ENCODE measurements at places on chromosomes 2 and 18.

DNA sequence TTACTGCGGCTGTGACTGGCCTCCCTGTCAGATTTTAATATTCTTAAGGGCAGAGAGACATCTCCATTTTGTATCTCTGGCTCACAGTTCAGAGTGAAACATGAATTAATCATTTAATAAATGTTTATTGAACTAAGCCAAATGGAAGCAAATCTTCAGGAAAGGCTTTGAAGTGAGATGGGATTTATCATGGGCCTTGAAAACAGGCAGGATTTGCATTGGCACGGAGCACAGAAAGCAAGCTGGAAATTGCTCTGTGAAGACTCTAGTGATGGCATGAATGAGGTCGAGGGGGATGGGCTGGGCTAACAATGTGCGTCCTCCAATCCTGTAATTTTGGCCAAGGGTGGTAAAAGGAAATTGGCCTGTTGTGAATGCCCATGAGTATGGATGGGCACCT, 369.8 kb upstream of the SOX11 start:
- H3K36me3 ChIP-seq: no peaks in the 10 kb centered on the region
- DNase-seq: no peak
- no peaks in the 10 kb centered on the region for H3K4me1 ChIP-seq
- H3K27ac ChIP-seq: no peak overlapping the region

DNA sequence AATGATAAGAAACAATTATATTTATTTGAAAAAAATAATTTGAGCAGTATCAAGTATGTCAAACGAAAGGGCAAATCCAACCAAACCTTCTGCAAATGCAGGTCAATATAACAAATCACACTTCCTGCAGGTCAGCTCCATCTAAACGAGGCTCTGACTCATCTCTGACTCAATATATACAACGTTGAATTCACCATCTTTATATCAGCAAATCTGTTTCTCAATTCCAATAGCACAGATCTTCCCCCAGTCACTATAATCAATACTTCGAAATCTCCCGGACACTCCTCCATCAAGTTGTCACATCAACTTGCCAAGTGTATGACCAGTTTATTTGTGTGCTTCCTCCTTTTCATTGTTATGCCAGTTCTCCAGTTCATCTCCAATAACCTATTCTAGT, 388.9 kb downstream of the ZEB2 start:
- H3K27me3 ChIP-seq: no peaks in the 10 kb centered on the region
- H3K27ac ChIP-seq: no peak overlapping the region
- no peak for DNase-seq
- H3K36me3 ChIP-seq: no peaks in the 10 kb centered on the region
- no peak overlapping the region for H3K4me3 ChIP-seq

DNA sequence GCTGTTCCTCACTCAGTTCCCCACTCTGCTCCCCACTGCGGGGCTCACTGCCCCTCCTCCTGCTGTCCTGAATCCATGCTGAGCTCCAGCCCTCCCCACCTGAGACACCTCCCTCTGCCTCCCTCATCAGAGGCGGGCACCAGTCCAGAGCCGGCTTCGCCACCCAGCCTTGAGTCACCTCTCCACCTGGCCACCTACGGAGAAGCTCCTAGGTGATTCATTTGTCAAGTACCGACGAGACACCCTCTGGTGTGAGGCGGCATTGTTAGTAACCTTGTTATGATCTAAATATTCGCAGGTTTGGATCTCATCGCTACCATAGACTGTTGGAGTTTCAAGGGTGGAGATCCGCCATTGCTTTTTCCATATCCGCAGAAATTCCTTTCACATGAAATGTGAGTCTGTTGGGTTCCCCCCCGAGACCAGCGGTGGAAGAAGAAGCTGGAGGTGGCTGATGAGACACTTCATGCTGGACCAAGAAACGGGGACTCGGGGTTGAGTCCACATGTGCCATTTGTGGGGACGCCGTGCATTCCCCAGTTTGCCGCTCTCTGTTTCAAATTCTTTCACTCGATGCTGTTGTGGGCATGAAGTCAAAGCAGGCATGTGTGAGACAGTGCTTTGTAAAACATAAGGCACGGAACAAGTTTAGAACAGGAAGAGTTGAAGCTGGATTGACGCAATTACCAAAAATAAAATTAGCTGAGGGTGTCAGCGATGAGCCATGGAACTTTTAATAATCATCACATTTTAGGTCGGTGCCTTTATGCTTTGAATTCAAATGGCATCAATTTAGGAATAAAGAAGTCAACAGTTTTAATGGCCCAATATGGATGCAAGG, 259.8 kb upstream of the HDAC4 start:
- no peak overlapping the region for H3K27ac ChIP-seq
- H3K4me1 ChIP-seq: peaks cover 5% of the 10 kb centered on the region
- H3K4me3 ChIP-seq: no peak overlapping the region
- DNase-seq: no peak
- H3K36me3 ChIP-seq: no peaks in the 10 kb centered on the region
- H3K27me3 ChIP-seq: peaks cover 19% of the 10 kb centered on the region

- H3K27ac ChIP-seq: no peak overlapping the region
- DNase-seq: no peak
- H3K4me3 ChIP-seq: no peak overlapping the region
- H3K4me1 ChIP-seq: peaks cover 13% of the 10 kb centered on the region
- H3K36me3 ChIP-seq: no peaks in the 10 kb centered on the region
- H3K27me3 ChIP-seq: no peaks in the 10 kb centered on the region
Observed at GRCh38 chr2:99867770-99868169, 274.6 kb downstream of the AFF3 start.

DNA sequence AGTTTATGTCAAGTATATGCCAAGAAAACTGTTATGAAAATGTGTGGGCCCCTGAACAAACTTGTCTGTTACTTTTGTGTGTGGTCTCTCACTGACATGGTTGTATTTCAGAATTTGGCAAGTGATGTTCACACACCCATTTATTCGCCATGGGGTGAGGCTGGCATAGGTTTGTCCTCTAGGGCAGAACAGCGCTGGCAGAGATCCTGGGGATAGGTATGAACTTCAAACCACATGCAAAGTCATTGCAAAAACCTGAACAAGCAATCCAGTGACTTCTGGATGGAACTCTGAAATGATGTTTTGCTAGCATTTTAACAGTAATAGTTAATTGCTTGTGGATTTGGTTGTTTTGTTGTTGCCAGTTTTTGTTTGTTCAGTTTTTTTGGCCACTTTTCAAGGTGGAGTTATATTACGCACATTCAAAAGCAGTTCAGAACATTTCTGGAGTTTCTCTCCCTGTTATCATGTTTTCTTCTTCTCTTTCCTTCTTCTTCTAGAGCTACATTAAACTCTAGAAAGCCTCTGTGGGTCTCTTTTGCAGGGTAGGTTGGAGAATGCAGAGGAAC, 78.5 kb downstream of the MDH1 start:
- no peaks in the 10 kb centered on the region for H3K36me3 ChIP-seq
- no peak for DNase-seq
- no peak overlapping the region for H3K4me3 ChIP-seq
- no peaks in the 10 kb centered on the region for H3K4me1 ChIP-seq
